Activated CD4-positive, alpha-beta memory T cell treated with anti-CD3 and anti-CD28 coated beads for 36 hours (primary cell): ENCODE measurements at places on chromosomes 4 and X.
A peak's percentile ranks its signal among the peaks of the same experiment; 100 is the strongest.

DNA sequence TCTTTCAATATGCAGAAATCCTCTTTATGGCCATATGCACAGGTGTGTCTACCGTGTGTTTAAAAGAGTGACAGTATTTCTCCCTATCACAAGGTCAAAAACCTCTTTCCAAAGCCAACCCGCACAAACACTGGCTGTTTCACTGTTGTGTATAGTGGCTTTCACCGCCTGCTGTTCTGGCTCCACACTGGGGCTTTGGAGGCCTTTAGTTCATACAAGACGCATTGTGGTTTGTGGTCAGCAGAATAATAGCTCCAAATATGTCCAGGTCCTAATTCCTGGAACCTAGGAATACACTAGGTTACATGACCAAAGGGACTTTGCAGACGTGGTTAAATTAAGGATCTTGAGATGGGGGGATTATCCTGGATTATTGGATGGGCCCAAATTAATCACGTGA, 40.7 kb upstream of the FAM9A start:
- DNase-seq, result no peak

DNA sequence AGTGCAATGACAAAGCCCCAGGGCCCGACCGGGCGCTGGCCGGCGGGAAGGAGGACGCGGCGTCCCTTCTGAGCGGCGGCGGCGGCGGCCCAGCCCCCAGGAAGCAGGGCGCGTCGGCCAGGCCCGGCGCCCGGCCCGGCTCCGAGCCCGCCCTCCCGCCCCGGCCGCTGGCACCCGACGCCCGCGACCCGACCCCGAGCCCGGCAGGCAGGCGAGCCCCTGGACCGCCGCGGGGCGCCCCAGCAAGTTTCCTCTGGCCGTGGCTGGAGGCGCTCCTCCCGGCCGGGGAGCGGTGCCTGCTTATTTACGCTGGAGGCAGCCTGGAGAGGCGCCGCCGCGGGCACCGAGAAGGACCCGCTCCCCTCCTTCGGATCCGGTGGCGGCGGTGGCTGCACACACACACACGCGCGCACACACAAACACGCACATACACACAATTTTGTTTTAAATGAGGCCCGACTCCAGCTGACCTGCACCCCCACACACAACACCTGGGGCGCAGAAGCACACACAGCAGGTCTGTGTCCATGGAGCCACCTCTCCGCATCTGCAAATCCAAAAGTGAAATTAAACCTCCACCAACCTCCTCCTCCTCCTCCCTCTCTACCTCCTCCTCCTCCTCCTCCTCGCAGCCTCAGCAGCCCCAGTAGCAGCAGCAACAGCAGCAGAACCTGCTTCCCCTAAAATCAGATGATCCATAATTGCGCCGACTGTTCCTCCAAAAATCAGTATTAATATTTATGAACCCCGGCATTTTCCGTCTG, 669 bp downstream of the IRF2 start:
- DNase-seq, result peak; percentile 56

DNA sequence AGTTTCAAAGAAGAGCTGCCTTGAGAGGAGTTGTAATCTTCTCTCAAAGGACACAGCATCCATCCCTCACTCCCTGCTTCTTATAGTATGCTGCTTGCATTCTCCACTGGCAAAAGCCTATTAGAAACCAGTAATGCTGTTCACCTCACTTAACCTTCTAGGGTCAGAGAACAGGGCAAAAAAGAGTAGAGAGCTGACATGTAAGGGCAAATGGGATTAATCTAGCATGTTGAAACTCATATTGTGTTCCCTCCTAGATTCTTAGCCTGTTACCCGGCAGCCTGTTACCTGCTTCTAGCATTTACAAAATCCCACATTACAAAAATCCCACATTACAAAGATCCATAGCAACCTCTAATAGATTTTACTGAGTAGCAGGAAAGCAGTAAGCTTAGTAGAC, 244.7 kb downstream of the SLC7A11 start:
- no peak for DNase-seq

- no peak for DNase-seq
Measured at GRCh38 chr4:174225349-174226049, 58.0 kb downstream of the FBXO8 start.

DNA sequence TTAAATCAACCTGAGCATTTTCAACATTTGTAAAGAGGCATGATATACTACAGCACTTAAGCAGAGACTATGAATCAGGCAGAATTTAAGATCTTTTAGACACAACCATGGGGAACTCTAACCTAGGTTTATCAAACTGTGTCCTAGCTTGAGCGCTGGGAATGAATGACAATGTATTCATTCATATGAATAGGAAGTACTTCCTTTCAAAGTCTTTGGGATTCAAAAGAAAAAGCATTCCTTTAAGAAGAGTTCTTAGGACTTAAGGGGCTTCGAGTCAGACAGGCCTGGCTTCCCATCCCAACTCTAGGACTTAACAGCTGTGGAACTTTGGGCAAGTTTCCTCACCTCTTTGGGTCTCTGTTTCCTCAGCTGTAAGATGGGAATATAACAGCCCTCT, 104.6 kb downstream of the ANAPC4 start:
- no peak for DNase-seq
